ENCODE measurements at places on chromosomes 12 and 14. TPM values are rescaled to one million over a fixed set of nuclear protein-coding genes. Genes with fewer than 3 reads are reported as not detected.

CCDC177 gene
- not detected for total RNA-seq

CNTN1 gene
- total RNA-seq: 30.3 TPM

ACRBP gene
- 0.51 TPM for total RNA-seq

ISM2 gene
- not detected for total RNA-seq

TAS2R8 gene
- not detected for total RNA-seq

ATP2A2 gene
- total RNA-seq: 125 TPM

ACOT6 gene
- not detected for total RNA-seq

REC8 gene
- 1.1 TPM for total RNA-seq

CDCA4 gene
- 50.8 TPM for total RNA-seq

SLC5A8 gene
- not detected for total RNA-seq

NGB gene
- total RNA-seq: not detected

POTEG gene
- total RNA-seq: not detected

KLHL28 gene
- 14.0 TPM for total RNA-seq

DPPA3 gene
- total RNA-seq: not detected

AQP6 gene
- not detected for total RNA-seq

NPFF gene
- not detected for total RNA-seq

OSGEP gene
- 15.0 TPM for total RNA-seq

FAM90A1 gene
- total RNA-seq: not detected

KRT79 gene
- 0.26 TPM for total RNA-seq

GPR137C gene
- total RNA-seq: 0.26 TPM

EPYC gene
- not detected for total RNA-seq

CACNA1C gene
- not detected for total RNA-seq

DTX1 gene
- total RNA-seq: not detected

SIX6 gene
- not detected for total RNA-seq

SPRYD4 gene
- 1.1 TPM for total RNA-seq

CDCA3 gene
- total RNA-seq: 0.51 TPM

TAS2R14 gene
- 1.2 TPM for total RNA-seq

OTUB2 gene
- 1.3 TPM for total RNA-seq

CD27 gene
- total RNA-seq: not detected

TMEM229B gene
- 1.2 TPM for total RNA-seq

PLEKHG7 gene
- under 0.01 TPM for total RNA-seq

MANSC4 gene
- not detected for total RNA-seq

ANKS1B gene
- total RNA-seq: 0.38 TPM

TMCC3 gene
- total RNA-seq: 8.8 TPM

TBPL2 gene
- total RNA-seq: not detected

BIN2 gene
- total RNA-seq: under 0.01 TPM

TAS2R10 gene
- 0.26 TPM for total RNA-seq

AICDA gene
- not detected for total RNA-seq

KRT77 gene
- not detected for total RNA-seq

SOX5 gene
- total RNA-seq: under 0.01 TPM

SLIRP gene
- total RNA-seq: 149 TPM

INHBE gene
- total RNA-seq: 1.3 TPM

AGAP2 gene
- under 0.01 TPM for total RNA-seq

RFX4 gene
- total RNA-seq: not detected

ZNF891 gene
- total RNA-seq: 0.77 TPM

RNF212B gene
- not detected for total RNA-seq

PIWIL1 gene
- not detected for total RNA-seq

KCNJ8 gene
- total RNA-seq: not detected

BDKRB2 gene
- 6.5 TPM for total RNA-seq

IQSEC3 gene
- not detected for total RNA-seq

Data from bronchial epithelial cell (primary cell).